ENCODE measurements at places on chromosomes 16 and 17.

DNA sequence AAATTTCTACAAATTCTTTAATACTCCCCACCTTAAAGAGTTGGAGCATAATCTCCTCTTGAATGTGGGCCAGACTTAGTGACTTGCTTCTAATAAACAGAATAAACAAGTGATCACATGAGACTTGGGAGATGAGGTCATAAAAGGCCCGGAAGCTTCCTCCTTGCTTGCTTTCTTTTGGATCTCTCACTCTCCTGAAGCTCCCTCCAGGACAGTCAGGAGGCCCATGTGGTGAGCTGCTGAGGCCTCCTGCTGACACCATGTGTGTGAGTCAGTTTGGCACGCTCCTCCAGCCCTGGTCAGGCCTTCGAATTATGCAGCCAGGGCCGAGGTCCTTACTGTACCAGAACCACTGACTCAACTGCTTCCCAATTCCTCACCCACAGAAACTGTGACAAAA is 53.2 kb downstream of the NDEL1 start:
- DNase-seq = no peak

GRCh38 chr17:16924696-16925440 is 47.0 kb downstream of the TNFRSF13B start:
- no peak for DNase-seq

GRCh38 chr17:45380046-45380765 is 52.5 kb downstream of the ARHGAP27 start:
- no peak for DNase-seq

- DNase-seq = no peak
Observed at GRCh38 chr17:38797828-38798227, 1.5 kb downstream of the PIP4K2B start.

GRCh38 chr16:58056580-58056979 is 31.0 kb downstream of the MMP15 start:
- no peak for DNase-seq

GRCh38 chr17:29004081-29004692 is 1.6 kb downstream of the SEZ6 start:
- no peak for DNase-seq

GRCh38 chr17:28618464-28618863 is 4.5 kb upstream of the RSKR start:
- no peak for DNase-seq
